Activated CD8-positive, alpha-beta memory T cell treated with anti-CD3 and anti-CD28 coated beads for 48 hours (primary cell): ENCODE measurements at places on chromosomes 5 and 9.

GRCh38 chr5:56831773-56832172 lies 16.4 kb downstream of the MAP3K1 start:
- no peak for DNase-seq

DNA sequence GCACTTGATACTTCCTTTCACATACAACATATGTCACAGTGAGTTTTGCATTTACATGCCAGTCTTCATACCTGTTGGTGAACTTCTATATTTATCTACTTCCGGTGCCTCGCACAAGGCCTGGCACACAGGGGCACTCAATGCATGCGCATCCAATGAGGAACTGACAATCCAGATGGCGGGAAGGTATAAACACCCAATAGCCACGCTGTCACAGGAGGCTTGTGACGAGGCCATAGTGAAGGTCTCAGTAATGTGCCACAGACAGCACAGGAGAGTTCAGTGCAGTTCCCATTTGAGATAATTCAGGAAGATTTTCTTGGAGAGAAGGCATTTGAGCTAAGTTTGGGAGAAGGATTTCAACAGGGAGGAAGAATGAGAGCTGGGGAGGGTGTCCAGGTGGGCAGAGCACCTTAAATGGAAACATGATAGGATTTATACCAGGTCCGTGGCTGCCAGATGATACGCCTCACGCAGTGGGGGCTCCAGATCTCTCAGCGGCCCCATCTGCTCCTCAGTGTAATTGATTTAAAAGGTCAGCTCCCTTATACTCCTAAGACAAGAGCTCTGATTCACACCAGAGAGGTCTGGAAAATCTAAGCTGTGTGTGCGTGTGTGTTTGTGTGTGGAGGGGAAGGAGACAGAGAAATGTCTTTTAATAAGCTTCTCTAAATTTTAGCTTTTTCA lies 206.2 kb downstream of the DCP2 start:
- DNase-seq, result no peak

GRCh38 chr9:69554945-69555344 lies 117.2 kb downstream of the APBA1 start:
- no peak for DNase-seq

DNA sequence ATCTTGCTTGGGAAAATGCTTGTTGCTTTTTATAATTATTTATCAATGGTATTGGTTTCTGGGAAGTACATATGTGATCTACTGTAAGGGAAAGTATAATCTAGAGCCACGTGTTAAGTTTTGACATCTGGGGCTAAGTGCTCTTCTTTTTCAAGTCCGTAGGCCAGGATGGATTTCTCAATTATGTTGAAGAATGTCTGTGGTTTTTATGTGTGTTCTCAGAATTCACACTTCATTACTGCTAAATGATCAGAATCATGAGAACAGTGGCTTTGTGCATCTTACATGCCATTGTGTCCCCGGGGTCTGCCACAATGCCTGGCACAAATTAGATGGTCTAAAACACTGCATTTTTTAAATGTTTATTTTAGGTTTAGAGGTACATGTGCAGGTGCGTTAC lies 14.5 kb upstream of the AUH start:
- no peak for DNase-seq

DNA sequence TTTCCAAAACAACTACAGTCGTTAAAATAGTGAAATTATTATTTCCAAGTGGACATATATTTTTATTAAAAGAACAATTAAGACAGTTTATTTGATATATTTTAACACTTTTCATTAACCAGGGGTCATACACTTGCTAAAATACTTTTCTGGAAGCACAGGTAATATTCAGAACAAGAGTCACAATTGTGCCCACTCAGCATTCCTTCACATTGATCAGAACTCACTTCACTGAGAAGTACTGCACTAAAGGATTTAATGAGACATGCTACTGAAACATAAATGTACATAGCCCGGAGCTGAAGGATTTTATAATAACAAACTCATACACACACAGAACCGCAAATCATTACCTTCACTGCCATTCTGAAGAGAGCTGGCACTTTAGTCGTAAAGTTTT lies 361.8 kb downstream of the ARL15 start:
- DNase-seq, result no peak

DNA sequence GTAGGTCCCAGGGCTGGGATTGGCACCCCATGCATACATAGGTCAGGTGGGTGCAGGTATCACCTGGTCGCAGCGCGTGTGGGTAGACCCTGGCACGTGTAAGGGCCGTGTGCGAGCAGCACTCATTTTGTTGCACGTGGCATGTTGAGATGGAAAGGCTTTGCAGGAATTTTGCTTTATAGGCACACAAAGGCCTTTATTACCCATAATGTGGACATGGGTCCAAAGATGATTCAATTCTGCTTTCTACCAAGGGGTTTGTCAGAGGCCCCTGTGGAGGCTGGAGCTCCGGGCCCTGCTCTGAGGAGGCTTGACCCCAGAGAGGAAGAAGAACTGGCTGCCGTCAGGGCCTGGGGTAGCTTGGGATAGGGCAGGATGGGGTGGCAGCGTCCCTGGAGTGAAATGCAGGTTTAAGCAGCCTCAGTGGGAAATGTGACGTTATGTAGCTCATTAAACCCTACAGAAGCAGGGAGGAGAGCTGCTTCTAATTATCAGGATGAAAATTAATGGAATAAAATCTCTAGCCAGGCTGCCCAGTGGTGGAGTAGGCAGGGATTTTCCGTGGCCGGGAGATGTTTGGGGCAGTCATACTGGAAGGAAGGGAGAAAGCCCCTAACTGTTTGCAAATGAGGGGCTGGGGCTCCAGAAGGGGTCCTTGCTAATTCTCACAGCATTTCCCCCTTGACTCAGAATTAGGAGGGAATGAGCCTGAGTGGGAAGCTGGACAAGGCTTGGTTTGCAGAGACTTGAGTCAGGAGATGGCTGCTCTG lies 103.3 kb upstream of the PITX1 start:
- DNase-seq, result no peak

- DNase-seq, result no peak
Observed at GRCh38 chr5:78527054-78527859, 121.3 kb downstream of the LHFPL2 start.

DNA sequence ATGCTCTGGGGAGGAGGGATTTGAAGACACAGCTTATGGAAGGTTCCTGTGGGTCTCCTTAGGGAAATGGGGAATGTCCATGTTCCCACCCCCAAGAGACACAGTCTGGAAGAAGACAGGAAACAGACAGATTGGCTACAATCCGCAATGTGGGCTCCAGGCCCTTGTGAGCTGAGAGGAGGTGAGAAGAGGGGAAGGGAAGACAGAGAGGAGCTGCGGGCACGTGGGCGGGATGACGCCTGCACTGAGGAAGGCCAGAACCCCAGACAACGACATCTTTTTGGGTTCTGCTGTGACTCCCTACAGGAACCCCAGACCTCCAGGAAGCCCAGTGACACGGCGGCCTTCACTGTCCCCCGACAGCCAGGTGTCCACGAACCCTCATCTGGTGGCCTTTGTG lies 29.9 kb upstream of the NKD2 start:
- no peak for DNase-seq

DNA sequence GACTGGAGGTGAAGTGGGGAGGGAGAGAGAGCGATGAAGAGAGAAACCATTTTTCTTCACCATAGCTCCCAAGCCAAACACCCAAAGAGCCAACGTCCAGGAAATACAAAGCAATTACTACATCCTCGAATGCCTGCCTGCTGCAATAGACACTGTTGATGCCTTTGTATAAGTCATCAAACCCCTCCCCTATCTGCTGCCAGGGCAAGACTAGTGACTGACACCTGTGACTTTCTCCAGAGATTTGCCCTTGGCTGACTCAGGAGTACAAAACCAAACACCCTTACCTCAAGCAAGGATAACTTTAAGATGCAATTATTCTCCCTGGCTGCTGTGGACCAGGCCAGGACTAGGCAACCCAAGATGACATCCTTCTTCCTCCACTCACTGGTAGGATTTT lies 81.8 kb upstream of the RASA1 start:
- DNase-seq, result no peak

DNA sequence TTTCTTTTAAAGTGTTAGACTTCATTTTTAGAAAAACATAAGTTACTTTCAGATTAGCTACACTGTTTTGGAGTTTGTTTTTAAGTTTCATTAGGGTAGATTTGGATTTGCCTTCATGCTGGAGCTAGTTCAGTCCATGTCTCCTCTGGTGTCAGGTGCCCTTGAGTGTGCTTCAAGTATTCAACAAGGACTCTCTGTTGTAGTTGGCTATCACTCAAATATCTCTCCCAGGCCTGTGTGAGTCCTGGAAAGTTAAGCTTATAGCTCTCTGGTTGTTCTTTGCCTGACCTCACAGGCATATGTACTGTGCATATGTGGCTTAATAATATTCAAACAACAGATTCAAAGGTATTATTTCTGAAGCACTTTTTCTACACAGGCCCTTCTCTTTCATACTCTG lies 45.4 kb downstream of the PTBP3 start:
- DNase-seq, result no peak

GRCh38 chr5:140548300-140548688 lies 832 bp downstream of the EIF4EBP3 start:
- DNase-seq, result no peak

DNA sequence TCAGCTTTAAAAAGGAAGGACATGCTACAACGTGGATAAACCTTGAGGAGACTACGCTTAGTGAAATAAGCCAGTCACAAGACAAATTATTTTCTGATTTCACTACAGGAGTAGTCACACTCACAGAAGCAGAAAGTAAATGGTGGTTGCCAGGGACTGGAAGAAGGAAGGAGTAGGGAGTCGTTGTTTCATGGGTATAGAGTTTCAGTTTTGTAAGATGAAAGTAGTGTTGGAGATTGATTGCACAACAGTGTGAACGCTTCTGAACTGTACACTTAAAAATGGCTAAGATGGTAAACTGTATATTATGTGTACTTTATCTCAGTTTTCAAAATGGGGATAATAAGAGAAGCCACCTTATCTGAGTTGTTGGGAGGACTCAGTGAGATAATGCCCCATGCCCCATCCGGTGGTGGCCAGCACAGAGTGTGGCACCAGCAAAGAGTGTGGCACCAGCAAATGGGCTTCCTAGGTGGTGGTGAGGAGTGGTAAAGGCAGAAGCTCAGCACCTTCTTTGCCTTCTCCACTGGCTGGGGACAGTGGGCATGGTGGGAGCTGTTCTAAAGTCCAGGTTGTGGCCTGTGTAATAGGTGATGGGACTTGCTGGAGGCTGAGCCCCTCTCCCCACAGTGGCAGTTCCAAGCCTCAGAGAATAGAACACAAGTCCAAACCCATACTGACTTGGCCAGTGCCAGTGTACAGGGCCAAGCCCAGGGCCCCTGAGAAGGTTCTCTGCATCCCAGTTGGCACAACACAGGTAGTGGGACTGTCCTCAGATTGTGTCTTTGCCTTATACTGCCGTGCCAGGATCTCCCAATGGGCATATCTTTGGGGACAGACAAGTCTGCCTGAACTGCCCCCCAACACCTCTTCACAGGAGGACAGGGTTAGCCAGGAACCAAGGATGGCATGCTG lies 4.4 kb downstream of the SLC22A4 start:
- no peak for DNase-seq

GRCh38 chr9:6106711-6107339 lies 91.4 kb upstream of the RANBP6 start:
- DNase-seq, result no peak
